ENCODE measurements at places on chromosomes 11 and 22.

GRCh38 chr11:111736621-111737443, 29.4 kb downstream of the PPP2R1B start:
- no peak for DNase-seq

- DNase-seq, result no peak
These were observed 36.2 kb upstream of the TRPC6 start for GRCh38 chr11:101620026-101620425.

DNA sequence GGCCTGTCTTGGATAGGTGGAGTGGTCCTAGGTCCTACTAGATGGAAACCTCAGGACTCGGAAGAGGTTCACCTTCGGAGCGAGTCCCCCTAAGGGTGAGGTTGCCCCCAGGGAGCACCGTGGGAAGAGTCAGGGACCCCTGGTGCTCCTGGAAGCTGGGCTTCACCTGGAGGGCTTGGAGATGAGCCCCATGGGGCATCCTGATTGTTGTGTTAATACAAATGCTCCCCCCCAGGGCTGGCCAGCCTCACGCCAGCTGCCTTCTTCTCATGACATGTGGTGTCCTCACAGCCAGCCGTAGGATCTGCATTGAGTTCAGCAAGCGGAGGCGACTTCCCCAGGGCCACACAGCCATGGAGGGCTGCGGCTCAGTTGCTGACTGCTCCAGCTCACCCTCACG, 1487.5 kb downstream of the BRD1 start:
- DNase-seq, result no peak

GRCh38 chr11:73288192-73288872, 16.2 kb downstream of the P2RY6 start:
- DNase-seq, result no peak

DNA sequence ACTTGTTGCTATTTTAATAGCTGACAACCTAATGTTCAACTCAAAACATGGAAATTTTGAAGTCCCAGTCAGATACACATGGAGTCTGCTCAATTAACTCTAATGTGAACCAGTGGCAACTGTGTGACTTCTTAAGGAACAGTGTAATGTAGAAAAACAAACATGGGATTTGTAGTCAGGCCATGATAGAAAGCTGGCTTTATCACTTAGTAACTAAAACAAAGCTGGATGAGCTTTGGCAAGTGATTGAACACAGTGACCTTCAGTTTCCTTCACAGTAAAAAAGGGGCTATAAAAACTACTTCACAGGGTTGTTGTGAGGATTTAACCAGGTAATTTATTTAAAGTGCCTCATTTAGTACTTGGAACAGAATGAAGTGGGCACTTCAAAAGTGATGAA, 62.6 kb downstream of the PRCP start:
- DNase-seq, result no peak

- no peak for DNase-seq
These were observed 5.7 kb upstream of the APOBEC3A start for GRCh38 chr22:38951734-38952133.

DNA sequence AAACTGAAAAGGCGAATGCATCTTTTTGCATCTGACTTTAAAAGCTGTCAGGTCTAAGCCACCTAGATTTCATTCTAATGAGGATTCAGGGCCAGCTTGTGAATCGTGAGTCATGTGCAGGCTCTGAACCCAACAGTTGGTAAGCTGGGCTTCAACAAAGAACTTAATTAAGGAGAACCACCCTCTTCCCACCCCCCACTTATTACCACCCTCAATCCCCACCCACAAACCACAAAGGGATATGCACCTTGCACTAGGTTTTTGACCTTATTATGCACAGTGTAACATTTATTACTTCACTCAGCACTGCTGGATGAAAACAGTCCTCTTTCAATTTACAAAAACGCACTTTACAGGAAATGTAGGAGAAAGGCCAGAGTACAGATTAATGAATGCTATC, 94.1 kb upstream of the LIN7C start:
- DNase-seq, result no peak

GRCh38 chr22:21568347-21569075, 997 bp downstream of the UBE2L3 start:
- DNase-seq, result no peak

- DNase-seq, result no peak
These were observed 125.1 kb downstream of the BCR start for GRCh38 chr22:23305321-23305910.

GRCh38 chr11:6473451-6474412, at the start of gene TRIM3:
Gene TRIM3, minus strand, starts transcription at chr11:6473941. Its CDS starts 8,246 bp downstream, at chr11:6465695.
- DNase-seq, result peak; percentile 92

GRCh38 chr11:133202816-133203215, 329.5 kb downstream of the OPCML start:
- no peak for DNase-seq

GRCh38 chr11:96228910-96229309, 114.1 kb downstream of the MAML2 start:
- DNase-seq, result no peak

DNA sequence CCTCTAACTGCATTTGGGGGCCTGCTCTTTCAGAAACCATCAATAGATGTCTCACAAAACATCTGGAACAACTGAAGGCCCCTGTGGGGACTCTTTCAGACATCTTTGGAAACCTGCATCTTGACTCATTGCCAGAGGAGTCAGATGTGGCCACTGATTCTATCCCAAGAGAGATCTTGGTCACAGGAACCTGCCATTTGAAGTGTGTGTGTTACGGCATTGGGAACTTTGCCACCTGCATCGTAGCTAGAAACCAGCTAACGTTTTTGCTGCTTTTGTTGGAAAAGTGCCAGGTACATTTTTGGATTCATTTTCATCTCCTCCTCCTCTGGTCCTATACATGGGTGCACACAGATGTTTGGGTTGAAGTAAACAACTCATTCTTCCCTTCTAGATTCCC, 4.3 kb downstream of the SRRD start:
- DNase-seq, result no peak

DNA sequence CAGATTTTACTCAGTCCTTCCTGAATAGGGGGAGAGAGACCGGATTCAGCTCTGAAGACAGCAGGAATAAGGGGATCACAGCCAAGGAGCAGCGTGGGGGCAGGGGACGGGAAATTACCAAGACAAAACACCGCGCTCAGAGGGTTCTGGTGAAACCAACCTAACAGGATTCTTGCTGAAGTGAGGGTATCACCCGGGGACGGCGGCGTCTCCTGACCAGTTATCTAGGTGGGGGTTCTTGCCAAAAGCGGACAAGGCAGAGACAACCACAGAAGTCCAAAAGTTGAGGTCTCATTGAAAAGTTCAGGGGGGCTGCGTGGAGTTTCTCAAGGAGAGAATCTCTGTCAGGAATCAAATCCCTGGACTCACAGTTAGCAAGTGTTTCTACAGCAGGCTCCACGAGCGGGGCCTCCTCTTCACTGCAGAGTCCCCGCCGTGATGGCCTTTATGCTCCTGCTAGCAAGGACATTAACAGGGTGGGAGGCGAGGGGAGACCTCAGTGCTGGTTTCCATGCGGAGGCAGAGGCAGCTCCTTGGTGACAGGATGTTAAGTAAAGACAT, 291.0 kb downstream of the BRD1 start:
- no peak for DNase-seq

- no peak for DNase-seq
These were observed 32.7 kb upstream of the MICAL2 start for GRCh38 chr11:12077535-12078280.

GRCh38 chr11:2519862-2520735, 75.3 kb downstream of the KCNQ1 start:
- no peak for DNase-seq

DNA sequence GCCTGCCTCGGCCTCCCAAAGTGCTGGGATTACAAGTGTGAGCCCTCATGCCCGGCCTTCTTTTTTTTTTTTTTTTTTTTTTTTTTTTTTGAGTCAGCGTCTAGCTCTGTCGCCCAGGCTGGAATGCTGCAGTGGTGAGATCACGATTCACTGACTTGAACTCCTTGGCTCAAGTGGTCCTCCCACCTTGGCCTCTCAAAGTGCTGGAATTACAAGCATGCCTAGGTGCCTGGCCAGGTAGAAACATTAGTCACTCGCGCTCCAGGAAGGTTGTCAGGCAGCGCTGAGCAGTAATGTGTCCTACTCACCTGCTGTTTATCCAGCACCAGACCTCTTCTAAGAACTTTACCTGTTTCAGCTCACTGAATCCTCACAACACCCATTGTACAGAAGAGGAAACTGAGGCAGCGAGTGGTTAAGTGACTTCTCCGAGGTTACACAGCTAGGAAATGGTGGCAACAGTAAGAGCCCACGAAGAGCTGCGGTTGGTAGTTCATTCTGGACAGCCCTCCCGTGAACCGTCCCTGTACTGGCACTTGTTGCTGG, 496 bp upstream of the CST6 start:
- DNase-seq, result no peak

DNA sequence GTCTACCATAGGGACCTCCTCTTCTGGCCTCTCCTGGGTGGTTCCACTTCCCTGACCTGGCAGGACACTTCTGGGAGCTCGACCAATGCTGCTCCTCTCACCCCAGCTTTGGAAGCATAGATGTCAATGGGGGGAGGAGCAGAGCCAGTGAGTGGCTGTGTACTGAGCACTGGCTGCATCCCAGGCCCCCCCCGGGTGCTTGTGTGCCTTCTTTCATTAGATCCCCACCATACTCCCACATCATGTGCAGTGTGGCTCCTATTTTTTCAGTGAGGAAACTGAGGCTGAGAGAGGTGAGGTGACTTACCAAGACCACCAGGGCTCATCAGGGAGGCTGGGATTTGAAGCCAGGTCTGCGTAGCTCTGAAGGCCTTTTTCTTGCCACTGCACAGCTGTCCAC, 44.3 kb downstream of the LRRC32 start:
- DNase-seq, result no peak

DNA sequence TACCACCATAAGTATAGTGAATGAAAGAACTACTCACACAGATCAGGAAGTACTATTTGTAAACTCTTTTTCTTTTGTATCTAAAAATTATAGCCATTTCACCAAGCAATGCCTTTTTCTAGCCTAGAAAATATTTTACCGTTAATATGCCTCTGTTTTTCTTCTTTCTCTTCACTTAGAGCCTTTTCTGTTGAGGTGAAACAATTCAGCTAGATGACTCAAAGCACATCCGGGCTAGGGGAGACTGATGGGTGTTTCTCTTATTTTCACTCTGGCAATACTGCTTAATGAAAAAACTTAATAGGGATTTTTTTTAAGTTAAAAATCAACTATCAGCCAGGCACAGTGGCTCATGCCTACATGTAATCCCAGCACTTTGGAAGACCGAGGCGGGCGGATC, 93.3 kb downstream of the SGSM3 start:
- DNase-seq, result no peak

DNA sequence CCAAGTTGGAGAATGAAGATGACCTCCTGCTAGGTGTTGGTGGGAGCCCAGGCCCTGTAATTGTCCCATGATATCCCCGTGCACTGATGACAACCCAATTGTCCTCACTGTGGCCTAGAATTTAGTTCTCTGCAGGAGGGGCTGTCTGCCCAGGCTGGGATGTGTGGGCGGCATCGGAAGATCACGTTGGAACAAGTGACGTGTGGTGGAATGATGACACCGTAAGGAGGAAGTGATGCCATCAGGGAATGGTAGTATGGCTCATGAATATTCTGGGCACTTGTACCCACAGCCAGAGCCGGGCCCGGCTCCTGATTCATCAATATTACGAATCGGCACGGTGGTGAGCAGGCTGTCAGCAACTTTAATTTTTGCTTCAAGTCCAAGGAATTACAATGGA, 111.6 kb downstream of the MIAT start:
- no peak for DNase-seq

GRCh38 chr11:47409440-47410369, 1.3 kb downstream of the SLC39A13 start:
- peak; percentile 45 for DNase-seq

DNA sequence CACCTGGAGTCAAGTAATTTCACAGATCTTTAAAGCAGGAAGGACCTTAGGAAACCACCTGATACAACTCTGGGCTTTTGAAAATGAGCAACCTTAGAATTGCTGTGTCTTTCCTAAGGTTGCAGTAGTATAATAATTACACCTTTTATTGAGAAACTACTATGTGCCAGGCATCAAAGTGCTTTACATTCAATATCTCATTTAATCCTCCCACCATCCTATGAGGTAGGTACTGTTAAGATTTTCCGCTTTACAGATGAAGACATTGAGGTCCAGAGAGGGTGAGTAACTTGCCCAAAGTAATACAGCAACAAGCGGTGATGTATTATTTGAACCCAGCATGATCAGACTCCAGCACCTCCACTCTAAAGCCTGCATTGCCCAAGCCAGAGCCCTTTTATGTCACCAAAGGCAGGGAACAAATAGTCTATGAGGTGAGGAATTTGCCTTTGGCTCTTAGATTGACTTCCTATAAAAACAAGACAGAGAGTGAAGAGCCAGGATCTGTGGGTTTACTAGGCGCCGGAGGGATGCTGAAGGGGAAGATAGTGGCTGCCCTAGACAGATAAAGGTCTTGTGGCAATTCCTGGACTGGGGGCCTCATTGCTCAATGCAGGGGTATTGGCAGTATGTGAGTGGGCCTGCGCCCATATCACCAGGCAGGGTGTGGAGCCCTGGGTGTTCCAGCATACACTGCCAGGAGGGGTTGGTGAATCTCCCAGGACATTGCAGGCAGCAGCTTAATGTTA, 157.1 kb downstream of the FBXO7 start:
- no peak for DNase-seq

GRCh38 chr11:5083602-5084001, 14.2 kb downstream of the OR52E1 start:
- no peak for DNase-seq

DNA sequence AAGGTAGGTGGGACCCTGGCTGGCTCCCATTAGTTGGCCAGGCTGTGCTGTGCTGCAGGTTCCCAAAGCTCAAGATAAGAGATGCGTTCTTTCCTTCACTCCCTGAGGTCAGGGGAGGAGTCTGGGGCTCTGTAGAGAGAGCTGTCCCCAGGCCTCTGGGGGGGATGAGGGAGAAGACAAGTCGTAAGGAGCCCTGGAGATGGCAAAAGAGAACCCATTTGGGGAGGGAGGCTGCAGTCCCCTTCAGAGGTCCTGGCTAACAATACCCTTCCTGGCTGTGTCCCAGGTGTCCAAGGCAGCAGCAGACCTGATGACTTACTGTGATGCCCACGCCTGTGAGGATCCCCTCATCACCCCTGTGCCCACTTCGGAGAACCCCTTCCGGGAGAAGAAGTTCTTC, 916 bp downstream of the GNG3 start:
- DNase-seq, result no peak
